ENCODE measurements at places on chromosomes 12 and 14.

DNA sequence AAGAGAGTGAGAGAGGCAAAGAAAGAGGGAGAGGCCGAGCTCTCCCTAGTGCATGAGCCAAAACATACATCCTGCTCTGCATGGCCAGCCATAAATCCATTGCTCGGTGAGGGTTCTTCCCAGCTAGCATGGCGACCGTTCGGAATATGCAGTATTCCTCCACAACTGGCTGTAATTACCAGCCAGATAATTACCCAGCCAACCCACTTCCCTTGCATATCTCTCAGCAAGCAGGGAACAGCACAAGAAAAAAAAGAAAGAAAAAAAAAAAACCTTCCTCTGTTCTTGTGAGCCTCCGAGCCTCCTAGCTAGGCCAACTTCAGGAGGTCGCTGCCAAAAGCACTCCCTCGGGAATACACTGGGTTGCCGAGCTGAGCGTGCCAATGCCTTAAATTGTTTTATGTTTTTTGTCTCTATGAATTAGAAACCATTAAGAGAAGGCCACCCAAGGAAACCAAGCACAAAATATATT is 567.9 kb downstream of the MED13L start:
- no peak for DNase-seq
- H3K4me3 ChIP-seq = no peak overlapping the region
- no peaks in the 10 kb centered on the region for H3K27me3 ChIP-seq
- no peaks in the 10 kb centered on the region for H3K36me3 ChIP-seq

GRCh38 chr12:823028-823698 is 70.8 kb downstream of the WNK1 start:
- peaks cover 13% of the 10 kb centered on the region for H3K36me3 ChIP-seq
- no peaks in the 10 kb centered on the region for H3K27me3 ChIP-seq
- no peak overlapping the region for H3K4me3 ChIP-seq
- no peak for DNase-seq
- H3K27ac ChIP-seq = no peak overlapping the region

DNA sequence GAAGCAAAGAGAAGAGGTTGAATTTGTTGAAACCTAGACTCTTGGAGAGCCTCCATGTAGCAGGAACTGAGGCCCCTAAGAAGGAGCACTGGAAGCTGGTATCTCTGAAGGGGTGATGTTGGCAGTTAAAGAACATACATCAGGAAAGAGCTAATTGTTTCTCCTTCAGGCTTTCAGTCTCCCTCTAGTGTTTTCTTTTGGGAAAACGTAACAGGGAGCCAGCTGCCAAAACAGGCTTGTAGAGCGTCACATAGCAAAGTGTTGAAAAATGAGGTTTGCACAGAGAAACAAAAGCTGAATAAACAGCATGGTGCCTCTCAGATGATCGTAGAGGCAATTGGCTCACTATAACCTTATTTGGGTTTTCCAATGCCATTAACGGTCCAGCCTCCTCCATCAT is 46.9 kb upstream of the CAND1 start:
- no peak for DNase-seq
- H3K4me1 ChIP-seq = no peaks in the 10 kb centered on the region
- no peak overlapping the region for H3K4me3 ChIP-seq
- no peak overlapping the region for H3K27ac ChIP-seq
- no peaks in the 10 kb centered on the region for H3K36me3 ChIP-seq
- H3K27me3 ChIP-seq = no peaks in the 10 kb centered on the region

DNA sequence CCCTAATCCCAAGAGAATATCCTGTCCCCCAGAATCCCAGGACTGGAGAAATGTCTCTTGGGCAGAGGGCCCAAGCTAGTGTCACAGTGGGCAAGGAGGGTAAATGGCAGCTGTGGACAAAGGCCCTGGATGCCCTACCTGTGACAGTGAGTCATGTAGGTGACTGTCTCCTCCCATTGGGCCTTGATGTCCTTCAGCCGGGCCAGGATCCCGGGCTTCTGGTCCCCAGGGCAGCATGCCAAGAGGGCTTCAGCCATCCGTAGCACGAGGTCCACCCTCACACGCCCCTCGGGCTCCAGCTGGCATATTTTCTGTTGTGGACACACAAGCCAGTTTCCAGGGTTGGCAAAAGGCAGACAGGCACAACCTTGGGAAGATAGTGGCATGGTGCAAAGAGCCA is 48.8 kb downstream of the SYNE3 start:
- no peaks in the 10 kb centered on the region for H3K36me3 ChIP-seq
- H3K27me3 ChIP-seq = no peaks in the 10 kb centered on the region
- H3K27ac ChIP-seq = no peak overlapping the region
